ENCODE measurements at places on chromosomes 13 and 19. TPM values are rescaled to one million over a fixed set of nuclear protein-coding genes. Genes with fewer than 3 reads are reported as not detected.

DNA sequence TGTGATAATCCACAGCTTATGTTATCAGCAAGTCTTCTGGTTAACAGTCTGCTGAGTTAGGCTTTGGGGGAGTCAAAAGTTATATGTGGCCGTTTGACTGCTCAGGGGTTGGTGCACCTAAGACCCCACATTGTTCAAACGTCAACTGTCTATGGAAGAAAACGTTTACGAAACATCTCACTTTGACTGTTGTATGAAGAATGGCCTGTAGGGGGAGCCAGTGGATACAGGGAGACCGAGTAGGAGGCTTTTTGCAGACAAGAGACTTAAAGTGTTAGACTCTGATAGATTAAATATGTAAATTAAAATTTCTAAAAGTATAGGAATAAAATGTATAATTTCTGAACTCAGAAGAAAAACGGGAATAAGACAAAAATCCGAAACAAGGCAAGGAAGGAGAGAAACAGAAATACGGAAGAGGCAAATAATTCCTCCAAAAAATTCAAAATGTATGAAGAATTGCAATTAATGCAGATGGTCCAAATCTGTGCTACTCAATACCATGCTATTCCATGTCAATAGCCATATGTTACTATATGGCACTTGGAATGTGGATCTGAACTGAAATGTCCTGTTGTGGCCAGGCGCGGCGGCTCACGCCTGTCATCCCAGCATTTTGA is 37.8 kb downstream of the TNFSF14 start:
- H3K4me1 ChIP-seq: no peaks in the 10 kb centered on the region
- H3K27ac ChIP-seq: no peak overlapping the region
- H3K4me3 ChIP-seq: no peak overlapping the region
- no peaks in the 10 kb centered on the region for H3K36me3 ChIP-seq
- no peaks in the 10 kb centered on the region for H3K27me3 ChIP-seq

GRCh38 chr13:81171065-81171647 is 830.2 kb upstream of the SPRY2 start:
- no peak overlapping the region for H3K4me3 ChIP-seq
- no peaks in the 10 kb centered on the region for H3K27me3 ChIP-seq
- H3K4me1 ChIP-seq: no peaks in the 10 kb centered on the region
- no peaks in the 10 kb centered on the region for H3K36me3 ChIP-seq

DNA sequence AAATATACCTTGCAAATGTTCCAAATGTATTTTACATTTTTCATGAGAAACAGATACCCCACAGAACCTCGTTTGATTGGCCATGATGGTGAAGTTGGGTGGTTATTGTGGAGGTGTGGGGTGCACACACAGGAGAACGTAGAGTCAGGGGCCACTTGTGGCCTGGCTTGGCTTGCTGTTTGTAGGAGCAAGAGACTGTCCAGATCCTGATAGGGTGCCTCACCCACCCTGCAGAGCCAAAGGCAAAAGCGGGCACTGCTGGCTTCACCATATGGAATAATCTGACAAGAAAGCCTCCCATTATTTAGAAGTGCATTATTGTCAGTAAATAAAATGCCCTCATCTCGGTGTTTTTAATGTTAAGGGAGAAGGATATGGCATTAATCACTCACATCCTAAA is 330.2 kb downstream of the TEX29 start:
- DNase-seq: no peak
- H3K4me3 ChIP-seq: no peak overlapping the region
- H3K4me1 ChIP-seq: no peaks in the 10 kb centered on the region
- H3K36me3 ChIP-seq: no peaks in the 10 kb centered on the region
- H3K27ac ChIP-seq: no peak overlapping the region
- H3K27me3 ChIP-seq: no peaks in the 10 kb centered on the region

GRCh38 chr13:112879283-112879833 is 89.7 kb upstream of the MCF2L start:
- no peak overlapping the region for H3K27ac ChIP-seq
- H3K4me3 ChIP-seq: no peak overlapping the region
- peaks cover 2% of the 10 kb centered on the region for H3K36me3 ChIP-seq
- DNase-seq: no peak
- no peaks in the 10 kb centered on the region for H3K27me3 ChIP-seq
- H3K4me1 ChIP-seq: no peaks in the 10 kb centered on the region

GRCh38 chr13:41791056-41791455 is 169.9 kb downstream of the VWA8 start:
- no peak overlapping the region for H3K27ac ChIP-seq
- peaks cover 8% of the 10 kb centered on the region for H3K4me1 ChIP-seq
- H3K36me3 ChIP-seq: no peaks in the 10 kb centered on the region
- H3K4me3 ChIP-seq: no peak overlapping the region
- H3K27me3 ChIP-seq: no peaks in the 10 kb centered on the region
- DNase-seq: no peak

Gene CTU1
- total RNA-seq: 8.7 TPM

Gene WDR62
- total RNA-seq: 13.4 TPM

All from endothelial cell of umbilical vein (primary cell).